ENCODE measurements at places on chromosomes 3 and 15.

DNA sequence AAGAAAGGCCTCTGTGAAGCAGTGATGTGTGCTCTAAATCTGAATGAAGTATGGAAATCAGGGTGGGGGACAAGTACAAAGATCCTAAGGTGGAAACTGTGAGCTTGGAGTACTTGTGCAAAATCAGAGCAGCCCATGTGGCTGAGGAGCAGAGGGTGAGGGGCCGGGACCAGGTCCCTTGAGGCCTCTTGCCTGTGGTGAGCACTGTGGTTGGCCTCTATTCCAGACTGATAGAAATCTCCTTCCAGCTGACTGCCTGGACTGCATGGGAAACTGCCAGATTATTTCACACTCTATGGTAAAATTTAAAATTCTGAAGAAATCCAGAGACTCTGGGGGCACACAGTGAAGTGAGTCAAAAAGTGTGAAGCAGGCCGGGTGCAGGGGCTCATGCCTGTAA lies 81.4 kb downstream of the TM4SF4 start:
- no peak for DNase-seq

- peak; percentile 60 for DNase-seq
Observed at GRCh38 chr15:69729167-69729748, 276.6 kb downstream of the RPLP1 start.

- no peak for DNase-seq
Observed at GRCh38 chr3:19527746-19528145, 379.4 kb downstream of the KCNH8 start.

DNA sequence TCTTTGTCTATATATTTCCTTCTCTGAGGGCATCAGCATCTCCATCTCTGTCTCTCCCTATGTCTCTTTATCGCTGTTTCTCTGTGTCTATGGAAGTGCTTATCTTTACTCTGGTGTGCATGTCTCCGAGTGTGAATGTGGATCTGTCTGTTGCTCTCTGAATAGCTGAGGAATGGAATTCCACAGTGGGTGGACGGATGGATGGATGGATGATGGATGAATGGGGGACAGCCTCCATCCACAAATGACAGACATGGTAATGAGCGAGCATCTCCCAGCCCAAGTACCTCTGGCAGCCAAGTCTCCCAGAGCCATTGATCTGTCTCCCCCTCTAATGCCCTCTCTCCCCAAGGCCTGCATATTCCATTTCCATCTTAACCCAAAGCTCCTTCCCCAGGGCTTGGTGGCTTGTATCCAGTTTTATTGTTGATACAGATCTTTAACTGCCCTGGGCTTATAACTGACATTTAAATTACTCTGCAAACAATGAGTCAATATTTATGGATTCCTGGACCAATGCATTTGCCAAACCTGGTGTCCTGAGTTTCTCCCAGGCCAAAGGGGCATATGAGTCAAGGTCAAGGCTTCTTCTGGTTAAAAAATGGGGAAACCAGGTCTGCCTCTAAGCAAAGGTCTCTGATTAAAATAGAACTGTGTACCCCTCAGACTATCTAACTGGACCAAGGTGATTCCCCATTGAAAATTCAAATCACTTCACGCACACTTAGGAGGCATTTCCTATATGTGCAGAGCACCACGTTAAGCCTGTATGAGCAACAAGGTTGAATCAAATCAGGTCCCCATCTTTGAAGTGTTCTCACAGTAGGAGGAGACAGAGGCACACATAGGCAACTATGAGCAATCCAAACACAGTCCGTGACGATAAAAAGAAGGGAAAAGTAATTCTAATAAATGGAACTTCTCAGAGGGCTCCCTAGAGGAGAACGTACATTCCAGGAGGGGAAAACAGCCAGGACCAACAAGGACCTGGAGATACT lies 109.9 kb downstream of the TLE3 start:
- no peak for DNase-seq

- no peak for DNase-seq
Observed at GRCh38 chr15:60546744-60547143, 67.8 kb upstream of the ICE2 start.

DNA sequence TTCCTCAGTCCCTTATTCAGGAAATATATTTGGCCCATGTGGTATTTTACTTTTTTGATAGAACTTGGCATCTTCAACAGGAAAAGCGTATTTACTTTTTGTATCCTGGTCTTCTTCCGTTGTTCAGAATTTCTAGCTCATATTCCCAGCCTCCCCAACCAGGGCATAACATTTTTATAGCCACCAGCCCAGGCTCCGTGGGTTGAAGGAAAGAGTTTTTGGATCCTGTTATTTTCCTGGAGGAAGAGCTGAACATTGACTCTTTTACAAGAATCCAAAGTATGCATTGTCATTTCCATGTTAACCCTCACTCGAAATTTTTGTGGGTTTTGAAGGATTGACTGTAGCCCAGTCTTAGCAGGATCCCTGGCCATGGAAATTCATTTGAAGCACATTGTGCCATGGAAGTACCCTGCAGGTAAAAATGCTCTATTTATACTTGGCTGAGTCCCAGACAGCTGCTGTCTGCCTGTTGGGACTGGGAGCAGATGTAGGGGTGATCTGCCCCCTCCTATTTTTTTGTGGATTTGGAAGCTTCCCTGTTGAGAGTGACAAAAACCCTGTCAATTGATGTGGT lies 98.8 kb downstream of the AKAP13 start:
- no peak for DNase-seq

DNA sequence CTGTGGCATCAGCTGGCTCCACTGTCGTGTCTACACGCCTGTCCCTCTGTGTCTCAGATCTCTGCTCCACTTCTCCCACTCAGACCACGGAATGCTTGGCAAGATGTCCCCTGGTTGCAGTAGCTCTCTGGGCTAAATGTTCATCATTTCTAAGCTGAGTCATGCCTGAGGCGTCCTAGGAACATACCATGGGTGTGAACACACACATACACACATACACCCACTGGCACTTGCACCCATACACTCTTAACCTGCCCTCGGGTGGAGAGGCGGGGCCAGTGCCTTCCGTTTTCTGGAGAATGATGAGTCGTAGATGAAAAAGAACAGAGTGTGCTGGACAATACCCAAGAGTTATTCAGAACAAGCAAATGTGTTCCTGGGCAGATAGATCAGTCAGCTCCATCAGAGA lies 72.4 kb downstream of the SENP2 start:
- no peak for DNase-seq

DNA sequence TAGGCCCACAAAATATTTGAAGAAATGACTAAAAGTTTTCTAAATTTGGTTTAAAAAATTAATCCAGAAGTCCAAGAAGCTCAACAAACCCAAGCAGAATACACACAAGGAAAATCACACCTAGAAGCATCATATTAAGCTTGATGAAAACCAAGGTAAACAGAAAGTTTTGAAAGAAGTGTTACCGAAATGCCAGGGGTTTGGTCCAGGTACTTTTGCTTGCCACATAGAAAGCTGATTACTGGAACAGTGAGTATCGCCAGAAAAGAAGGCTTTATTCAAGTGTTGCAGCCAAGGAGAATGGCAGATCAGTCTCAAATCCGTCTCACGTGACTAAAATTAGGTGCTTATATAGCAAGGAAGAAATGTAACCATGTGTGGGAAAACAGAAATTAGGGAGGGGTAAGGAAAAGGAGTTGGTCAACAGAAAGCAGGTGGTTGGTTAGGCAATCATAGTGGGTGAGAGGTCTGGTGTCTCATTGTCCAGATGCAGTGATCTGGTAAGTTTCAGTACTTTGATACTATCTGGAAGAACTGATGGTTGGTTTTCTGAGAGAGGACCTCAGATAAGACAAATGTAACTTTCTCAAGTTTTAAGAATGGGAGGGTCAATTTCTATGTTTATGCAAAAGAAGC lies 96.9 kb upstream of the MYRIP start:
- DNase-seq = no peak

DNA sequence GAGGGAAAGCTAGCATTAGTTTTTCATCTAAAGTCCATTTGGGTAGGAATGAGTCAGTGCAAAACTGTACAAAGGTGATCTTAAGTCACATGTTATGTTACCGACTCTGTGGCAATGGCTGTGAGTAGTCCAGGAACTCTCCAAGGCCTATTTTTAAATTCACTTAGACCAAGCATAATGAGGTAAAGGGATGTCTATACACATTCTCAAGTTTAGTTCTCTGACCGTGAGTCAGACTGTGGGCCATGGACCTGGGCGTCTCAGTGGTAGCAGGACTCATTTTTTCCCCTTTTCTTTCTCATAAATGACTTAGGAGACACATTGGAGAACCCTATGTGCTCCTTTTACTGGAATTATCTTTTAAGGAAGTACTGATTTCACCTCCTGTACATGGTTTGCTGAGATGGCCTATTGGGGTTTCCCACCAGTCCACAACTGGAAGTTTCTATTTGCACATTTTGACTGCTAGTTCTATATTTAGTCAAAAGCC lies 488.7 kb upstream of the TPRG1 start:
- DNase-seq = no peak

GRCh38 chr3:187717572-187717971 lies 15.2 kb upstream of the RTP2 start:
- no peak for DNase-seq

GRCh38 chr3:31688984-31689383 lies 156.3 kb downstream of the STT3B start:
- DNase-seq = no peak

GRCh38 chr3:122088531-122088930 lies 33.4 kb downstream of the CD86 start:
- DNase-seq = no peak

DNA sequence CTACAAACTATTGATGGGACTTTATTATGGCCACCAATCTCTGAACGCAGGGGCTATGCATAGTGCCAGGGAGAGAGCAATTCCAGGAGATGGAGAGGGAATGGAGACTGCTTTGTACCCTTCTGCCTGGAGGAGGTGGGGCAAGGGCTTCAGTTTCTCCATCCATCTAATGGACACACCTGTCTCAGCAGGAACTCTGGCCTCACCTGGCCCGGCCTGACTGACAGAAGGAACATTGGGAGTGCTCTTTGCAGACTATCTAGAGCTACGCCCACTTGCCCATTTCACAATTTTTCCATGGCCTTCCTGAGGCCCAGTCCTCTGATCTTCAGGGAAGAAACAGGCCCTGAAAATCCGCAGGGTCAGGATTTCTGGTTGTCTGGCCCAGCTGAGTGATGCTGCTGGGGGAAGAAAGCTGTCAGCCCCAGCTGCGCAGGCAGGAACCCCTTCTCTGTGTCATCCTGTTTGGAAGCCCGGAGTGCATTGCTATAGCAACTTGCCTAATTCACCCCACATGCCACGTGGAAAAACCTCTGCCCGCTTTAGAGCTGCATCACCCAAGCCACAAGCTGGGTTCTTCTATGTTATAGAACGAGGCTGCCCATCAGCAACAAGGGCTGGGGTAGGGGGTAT lies 6.4 kb downstream of the ITGA11 start:
- DNase-seq = no peak

GRCh38 chr3:48039487-48040190 lies 23.4 kb upstream of the MAP4 start:
- DNase-seq = no peak

- no peak for DNase-seq
Observed at GRCh38 chr3:13710251-13710650, 161.3 kb downstream of the FBLN2 start.

GRCh38 chr3:137815251-137815650 lies 51.1 kb downstream of the SOX14 start:
- no peak for DNase-seq

DNA sequence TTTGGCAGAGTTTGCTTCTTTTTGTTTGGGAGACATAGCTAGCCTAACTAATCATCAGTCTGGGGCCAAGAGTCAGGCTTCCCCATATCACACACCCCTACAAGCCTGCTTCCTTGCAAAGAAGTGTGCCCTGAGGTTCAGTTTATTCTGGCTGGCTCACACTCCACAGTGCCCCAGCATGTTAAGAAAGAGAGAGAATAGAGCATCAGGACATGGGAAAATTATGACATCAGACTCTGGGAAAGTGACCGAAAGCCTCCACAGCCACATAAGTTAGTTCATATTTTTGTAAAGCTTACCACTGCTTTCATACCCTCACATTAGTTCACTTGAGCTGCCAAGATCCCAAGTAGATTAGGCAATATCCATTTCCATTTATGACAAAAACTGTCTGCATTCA lies 63.0 kb upstream of the CFAP161 start:
- no peak for DNase-seq

DNA sequence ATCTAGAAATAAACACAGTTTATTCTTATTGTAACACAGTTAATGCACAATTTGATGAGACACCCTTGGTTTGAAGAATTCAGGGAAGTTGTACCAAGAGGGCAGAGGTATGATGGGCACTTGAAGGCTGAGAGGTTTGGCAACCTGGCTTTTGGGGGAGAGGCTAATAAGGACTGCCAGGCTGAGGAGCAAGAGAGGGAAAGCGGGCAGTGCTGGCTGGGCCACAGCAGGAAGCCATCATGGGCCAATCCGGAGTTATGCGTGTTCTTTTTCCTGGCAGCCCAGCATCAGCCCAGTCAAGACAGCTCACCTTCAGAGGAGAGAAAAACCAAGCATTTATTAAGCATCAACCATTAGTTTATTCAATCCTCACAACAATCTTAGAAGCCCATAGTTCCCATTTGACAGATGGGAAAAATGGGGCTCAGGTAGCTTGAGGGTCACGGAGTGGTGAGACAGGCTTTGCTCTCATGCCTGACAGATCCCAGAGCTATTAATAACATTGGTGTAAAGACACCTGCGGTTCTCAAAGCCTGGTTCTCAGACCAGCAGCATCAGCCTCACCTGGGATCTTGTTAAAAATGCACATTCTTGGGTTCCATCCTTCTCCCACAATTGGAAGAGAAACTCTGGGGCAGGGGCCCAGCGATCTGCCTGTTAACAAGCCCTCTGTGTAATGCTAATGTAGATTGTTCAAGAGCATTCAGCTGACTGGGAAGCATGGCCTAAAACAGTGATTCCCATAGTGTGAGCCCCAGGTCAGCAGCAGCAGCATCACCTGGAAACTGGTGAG lies 183.7 kb downstream of the NTRK3 start:
- DNase-seq = no peak

GRCh38 chr3:195616681-195617080 lies 32.9 kb upstream of the APOD start:
- DNase-seq = no peak

- DNase-seq = no peak
Observed at GRCh38 chr3:112508860-112509259, 9.6 kb upstream of the BTLA start.

- no peak for DNase-seq
Observed at GRCh38 chr15:63180746-63181145, 8.7 kb upstream of the RAB8B start.

DNA sequence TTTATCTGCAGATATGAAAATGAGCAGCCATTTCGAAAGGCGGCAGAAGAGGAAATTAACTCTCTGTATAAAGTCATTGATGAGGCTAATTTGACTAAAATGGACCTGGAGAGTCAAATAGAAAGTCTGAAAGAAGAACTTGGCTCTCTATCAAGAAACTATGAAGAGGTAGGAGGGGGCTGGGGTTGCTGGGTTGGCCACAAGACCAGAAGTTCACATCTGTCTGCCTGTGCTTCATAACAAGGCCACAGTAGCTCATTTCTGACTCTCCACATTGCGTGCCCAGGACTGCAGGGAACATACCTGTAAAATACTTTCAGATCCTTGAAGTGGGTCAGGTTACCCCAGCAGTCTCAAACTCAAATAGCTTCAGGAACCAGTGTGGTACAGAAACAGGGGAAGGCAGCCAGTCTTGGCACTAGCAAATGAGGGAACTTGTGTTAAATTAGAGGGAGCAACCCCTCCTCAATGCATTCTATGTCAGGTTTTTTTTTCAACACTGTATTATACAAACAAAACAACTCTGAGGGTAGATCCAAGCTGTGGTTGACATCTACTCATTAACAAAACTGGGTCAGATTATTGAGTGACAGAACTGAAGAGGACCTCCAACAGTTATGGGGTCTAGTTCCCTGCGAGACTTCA lies 48.7 kb downstream of the BFSP2 start:
- DNase-seq = peak; percentile 93

Data from NAMALWA (cell line).